AML-193 (cell line): ENCODE measurements at places on chromosomes 16 and 17.
A peak's percentile ranks its signal among the peaks of the same experiment; 100 is the strongest.

DNA sequence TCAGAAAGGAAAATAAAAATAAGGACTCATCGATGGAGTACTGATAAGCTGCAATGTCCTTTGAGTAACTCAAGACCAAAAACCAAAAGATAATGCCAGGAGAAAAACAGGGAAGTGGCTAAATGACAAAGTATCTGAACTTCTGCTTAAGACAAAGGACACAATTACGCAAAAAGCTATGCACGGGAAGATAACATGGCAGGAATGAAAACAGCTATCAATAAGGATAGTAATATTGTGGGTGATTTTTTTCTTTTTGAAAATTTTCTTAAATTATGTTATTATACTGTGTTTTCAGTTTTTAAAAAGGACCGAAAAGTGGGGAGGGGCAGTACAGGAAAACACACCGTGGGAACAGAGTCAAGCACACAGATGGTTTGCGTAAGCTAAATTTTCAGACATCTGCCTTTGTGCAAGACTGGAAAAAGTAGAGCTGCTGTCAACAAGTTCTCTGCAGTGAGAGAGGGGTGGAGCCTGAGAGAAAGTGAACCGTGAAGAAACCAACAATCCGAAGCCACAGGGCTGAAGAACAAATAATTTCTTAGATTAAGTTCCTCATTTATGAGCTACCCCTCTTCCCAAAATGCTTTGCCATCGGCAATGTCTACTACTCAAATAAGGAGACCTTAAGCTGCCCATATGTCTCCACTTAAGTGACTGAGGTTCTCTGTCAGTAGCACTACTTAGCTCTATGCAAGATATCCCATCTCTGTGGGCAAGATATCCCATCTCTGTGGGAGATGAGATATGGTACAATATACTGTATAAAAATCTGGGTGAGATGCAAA is 99.9 kb upstream of the CORO6 start:
- DNase-seq: peak; percentile 99

- DNase-seq: no peak
These were observed 279.4 kb upstream of the ELAC2 start for GRCh38 chr17:13297183-13297582.

DNA sequence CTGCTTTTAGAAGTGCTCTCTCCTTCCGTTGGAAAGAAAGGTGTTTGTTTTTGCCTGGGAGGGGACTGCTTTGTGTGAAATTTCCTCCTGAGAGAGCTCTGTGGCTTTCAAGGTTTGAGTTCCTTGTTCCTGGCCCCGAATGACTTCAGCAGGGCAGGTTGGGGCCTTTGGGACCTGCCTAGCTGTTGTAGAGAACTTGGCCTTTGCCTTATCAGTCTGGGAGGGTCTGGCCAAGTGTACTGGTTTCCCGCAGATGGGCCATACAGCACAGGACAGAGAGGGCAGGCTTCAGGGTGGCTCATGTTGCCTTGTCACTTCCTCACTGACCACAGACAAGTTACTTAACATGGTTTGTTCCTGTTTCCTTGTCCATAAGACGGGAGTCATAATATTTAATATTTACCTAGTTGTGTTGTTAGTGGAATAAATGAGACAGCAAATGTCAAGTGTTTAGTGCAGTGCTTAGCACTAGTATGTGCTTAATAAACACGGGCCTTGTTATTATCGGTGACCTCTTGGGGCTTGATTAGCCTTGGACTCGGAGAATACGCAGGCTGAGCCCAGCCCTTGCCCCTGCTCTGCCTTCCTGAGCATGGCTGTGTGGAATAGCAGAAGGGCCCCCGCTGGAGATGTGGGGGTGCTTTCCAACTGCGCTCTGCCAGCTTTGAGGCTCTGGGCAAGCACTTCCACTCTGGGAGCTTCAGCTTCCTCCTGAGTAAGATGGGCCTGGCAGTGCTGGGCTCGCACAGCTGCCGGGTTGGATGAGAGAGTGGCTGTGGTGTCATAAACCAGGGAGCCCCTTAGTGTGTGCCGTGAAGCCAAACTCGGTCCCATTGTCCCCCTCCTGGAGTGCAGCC is 6.6 kb downstream of the PRSS8 start:
- peak; percentile 99 for DNase-seq

DNA sequence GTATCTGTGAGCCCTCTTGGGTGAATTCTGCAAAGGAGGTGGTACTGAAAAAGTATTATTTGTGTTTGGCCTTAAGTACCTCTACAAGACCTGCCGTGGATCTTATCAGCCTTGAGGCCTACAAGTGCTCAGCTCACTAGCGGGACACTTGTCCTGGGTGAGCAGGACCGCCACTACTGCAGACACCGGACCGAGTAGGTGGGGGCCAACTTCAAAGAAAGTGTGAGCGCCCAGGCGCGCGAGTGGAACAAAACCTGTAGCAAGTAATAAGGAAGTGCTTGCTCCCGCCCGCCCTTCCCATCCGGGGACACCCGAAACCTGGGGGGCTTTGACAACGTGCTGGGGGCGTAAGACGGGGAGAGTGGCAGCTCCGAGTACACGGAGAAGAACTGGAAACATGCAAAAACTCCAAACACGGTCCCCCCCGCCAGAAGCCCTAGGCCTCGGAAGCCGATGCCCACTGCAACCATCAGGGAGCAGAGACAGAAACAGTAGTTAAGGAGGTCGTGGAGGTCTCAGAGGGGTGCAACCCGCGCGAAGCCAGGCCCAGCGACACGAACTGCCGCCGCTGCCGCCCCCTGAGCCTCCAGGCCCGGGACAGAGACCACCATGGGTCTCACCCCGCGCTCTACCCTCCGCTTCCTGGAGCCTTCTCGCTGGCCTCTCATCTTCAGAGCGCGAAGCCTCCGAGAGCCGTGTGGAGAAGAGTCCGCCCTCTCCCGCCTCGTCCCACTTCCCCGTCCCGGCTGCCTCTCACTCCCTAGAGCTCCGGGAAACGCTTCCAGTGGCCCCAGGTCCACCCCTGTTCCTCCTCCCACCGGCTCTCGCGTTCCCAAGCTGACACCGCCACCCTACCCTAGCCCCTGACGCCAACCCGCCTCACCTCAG is 537 bp downstream of the CNOT1 start:
- peak; percentile 20 for DNase-seq

DNA sequence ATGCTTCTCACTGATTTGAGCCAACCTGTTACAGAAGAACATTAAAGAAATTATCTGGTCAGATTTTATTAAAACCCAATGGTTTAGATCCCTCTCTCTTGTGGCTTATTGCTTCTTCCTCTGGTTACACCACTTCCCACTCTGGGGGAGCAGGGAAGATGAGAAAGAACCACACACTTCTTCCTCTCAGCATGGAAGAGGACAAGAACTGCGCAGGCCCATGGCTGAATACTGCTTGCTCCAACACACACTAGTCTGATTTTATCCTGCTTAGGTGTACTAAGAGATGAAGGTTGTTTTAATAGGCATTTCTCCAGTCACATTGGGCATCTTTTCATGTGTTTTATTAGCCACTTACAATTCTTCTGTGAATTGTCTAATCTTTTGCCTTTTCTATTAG is 27.6 kb downstream of the MAP3K3 start:
- DNase-seq: peak; percentile 87

- no peak for DNase-seq
These were observed 56.7 kb downstream of the CFDP1 start for GRCh38 chr16:75376475-75377161.

DNA sequence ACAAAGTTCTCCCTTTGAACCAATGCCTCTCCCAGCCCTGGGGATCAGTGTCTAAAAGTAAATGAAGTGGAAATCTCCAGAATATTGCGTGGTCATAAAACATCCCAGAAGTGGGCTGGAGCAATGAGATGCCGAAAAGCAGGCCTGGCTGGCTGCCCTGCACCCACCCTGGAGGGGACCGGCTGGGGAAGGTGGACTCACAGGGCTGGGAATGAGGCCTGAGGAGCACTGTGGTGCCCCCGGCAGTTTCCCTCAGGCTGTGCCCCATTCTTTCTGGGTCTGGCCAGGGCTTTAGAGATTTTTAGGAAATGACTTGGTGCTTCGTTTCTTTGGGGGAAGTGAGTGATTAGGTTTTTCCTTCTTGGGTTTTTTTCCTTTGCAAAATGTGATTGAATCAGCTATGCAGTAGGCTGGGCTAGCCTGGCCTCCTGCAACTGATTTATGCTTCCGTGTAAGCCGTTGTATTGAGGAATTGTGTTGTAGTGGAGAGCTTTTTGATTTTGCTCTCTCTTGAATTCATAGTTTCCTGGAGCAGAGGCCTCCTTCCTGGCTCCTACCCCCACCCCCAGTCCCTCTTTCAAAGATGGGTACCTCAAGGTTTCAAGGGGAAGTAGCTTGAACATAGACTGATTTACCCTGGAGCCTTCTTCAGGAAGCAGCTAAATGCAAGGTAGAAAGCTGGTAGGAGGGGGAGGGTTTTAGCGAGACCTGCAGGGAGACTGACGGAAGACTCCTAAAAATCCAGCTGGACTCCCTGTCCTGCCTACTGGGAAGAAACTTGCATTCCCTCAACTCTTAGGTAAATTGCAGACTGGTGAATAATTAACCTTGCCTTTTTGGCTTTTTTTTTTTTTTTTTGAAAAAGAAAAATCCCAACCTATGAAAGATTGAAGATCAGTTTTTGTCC is 170.2 kb downstream of the RAB11FIP4 start:
- no peak for DNase-seq

GRCh38 chr16:8641671-8642070 is 20.2 kb downstream of the METTL22 start:
- no peak for DNase-seq

GRCh38 chr16:67165121-67166078 is 855 bp downstream of the HSF4 start:
- no peak for DNase-seq

GRCh38 chr17:28076144-28076543 is 33.7 kb downstream of the NLK start:
- no peak for DNase-seq

DNA sequence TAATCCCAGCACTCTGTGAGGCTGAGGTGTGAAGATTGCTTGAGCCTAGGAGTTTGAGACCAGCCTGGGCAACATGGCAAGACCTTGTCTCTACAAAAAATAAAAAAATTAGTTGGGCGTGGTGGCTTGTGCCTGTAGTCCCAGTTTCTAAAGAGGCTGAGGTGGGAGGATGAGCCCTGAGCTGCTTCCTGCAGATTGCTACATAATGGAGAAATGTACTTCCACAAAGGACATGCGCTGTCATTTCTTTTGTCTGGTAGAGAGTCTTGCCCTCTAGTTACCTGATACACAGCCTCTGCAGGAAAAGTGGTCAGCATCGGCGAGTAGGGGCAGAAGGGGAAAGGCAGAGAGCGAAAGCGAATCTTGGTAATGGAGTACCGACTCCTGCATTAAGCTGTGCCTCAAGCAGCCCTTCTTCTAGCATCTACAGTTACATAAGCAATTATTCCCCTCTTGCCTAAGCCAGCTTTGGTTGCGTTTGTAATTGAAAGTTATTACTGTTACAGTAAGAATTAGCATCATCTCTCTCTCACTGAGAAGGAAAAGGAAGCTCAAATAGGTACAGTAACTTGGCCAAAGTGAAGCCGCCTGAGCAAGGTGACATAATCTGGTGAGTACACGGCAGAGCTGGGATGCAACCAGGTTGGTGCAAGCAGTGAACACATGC is 18.5 kb upstream of the GGA2 start:
- DNase-seq: no peak

GRCh38 chr16:75298267-75298666 is 46.8 kb upstream of the BCAR1 start:
- DNase-seq: no peak

GRCh38 chr16:67608364-67608763 is 36.6 kb upstream of the CARMIL2 start:
- DNase-seq: no peak
